ENCODE measurements at places on chromosomes 5 and 9.

DNA sequence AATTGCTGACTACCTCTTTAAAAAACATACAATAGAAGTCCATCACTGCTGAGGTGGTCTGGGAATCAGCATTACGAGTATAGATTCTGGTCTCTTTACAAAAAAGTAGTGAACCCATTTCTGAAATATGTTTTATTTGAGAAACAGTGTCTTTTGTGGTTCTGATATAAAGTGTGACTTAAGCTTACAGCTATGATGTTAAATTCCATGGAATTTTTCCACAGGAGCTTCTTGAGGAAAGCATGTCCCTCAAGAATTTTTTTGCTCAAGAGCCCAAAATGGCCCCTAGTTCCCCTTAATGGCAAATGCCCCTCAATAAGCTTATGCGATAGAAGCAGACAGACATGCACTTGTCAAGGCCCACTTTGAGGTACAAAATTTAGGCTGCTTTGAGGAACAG, 265.7 kb downstream of the FAM170A start:
- no peak for DNase-seq

DNA sequence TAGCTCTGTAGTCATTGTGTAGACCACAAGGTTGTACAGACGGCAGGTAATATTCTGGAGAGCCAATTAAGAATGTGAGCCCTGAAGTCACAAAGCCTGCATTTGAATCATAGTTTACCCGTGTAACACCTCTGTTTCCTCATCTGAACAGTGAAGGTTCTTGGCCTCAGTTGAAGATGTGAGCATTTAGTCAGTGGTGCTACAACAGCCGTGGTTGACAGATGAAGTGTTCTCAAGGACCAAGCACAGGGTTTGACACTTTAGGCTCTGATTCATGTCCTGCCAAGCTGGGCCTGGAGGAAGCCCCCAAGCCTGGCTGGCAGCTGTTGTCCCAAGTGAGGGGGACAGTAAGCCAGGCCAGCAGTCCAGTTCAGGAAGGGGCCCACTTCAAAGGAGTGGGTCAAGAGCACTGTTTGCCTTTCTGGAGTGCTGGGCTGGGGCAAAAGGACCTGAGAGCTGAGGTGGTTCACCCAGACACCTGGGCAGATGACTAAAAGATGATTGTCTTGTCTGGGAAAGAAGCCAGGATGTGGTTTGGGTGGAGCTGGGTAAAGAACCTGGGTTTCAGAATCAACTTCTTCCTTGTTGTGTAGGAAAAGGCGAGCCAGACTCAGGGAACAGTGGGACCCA, 20.7 kb downstream of the FAXDC2 start:
- DNase-seq, result no peak

DNA sequence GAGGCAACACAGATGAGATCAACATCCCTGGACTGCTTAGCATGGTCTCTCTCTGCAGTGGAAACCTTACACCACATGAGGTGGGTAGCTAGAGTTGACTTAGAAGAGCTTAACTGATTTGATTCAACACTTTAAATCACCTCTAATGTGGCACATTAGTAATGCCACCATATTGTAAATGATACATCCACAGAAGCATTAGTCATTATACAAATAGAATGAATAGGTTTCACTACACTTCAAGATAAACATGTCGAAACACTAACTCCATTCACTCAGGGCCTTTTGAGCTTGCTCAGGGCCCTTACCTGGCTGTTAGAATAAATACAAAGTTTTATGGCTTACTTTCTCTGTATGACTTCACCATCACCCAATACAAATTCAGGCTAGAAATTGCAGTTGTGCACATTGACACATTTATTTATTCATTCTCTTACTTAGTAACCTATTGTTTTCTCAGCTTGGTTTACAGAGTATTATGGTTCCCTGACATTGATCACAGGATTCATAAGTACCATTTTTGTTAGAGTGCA, 9.3 kb upstream of the SMAD5 start:
- DNase-seq, result no peak

GRCh38 chr5:586751-587285, 25.3 kb upstream of the CEP72 start:
- DNase-seq, result no peak

DNA sequence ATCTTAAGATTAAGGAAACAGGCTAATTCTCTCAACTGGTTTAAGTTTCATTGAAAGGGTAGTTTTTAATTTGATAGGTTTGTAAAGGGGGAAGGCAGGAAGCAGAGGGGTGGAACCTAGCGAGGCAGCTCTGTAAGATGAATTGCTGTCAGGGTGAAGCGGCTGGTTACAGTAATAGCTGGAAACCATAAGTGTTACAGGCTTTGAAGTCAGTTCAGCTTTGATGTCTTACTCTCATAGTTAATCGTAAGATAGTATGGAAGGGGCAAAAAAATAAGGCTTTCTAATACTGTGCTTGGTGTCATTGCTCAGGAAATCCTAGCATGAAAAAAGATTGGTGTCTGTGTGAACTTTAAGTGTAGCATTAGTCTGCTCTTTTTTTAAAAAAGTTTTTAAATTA, 20.3 kb downstream of the POU5F2 start:
- DNase-seq, result no peak

DNA sequence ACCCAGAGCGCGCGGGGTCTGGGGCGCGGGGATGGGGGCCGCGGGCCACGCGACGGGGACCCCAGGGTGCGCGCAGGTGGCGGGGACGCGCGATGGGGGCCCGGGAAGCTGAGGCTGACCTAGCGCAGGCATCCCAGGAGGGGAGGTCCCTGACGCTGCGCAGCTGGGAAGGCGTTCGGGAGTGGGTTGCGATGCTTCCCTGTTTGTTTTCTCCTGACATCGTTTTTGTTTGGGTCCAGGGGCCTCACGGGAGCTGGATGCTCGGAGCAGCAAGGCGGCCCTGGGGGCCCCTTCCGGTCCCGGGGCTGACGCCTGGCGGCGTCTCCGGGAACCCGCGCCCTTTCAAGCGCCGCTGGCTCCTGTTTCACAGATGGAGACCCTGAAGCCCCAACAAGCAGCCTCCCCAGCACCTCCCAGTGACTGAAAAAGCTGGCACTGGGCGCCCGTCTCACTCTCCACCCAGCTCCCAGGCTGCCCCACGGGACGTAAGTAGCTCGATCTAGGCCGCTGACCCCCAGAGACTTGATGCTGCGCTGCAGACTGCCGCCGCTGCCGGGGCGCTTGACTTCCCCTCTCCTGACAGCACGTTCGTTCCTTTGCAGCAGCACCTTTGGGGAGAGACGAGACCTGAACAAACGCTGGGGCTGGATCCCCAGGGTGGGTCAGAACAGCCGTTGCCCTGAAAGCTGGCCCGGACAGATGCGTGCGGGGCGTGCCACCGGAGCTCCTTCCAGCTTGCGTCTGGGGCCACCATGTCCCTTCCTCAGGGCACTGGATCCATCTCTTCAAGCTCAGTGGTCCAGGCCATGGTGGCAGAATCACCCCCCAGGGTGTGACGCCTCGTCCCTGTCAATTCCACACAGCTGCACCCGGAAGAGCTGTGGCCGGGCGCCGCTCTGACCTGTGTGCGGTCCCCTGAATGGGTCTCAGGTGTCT, 593 bp downstream of the BRD3OS start:
- DNase-seq, result peak; percentile 80
